ENCODE measurements at places on chromosomes 11 and 22.

GRCh38 chr11:25038131-25038530 lies 541.3 kb downstream of the LUZP2 start:
- no peak for DNase-seq

DNA sequence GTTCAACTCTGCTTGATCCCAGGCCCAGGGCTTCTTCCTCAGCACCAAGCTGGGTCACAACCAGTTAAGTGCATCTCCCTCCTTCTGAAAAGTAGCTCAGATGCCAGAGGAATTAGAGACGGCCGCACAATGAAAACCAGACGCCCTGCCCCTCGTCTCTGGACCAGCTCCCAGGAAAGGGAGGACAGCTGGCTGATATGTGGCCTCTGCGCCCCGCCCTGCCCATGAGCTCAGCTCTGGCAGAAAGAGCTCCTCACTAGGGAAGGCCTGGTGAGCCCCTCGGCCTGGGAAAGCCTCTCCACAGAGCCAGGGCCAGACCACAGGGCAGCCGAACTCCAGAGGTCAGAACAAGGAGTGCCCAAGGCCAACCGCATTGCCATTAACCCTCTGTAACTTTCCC lies 18.1 kb upstream of the SCGB1A1 start:
- no peak for DNase-seq

DNA sequence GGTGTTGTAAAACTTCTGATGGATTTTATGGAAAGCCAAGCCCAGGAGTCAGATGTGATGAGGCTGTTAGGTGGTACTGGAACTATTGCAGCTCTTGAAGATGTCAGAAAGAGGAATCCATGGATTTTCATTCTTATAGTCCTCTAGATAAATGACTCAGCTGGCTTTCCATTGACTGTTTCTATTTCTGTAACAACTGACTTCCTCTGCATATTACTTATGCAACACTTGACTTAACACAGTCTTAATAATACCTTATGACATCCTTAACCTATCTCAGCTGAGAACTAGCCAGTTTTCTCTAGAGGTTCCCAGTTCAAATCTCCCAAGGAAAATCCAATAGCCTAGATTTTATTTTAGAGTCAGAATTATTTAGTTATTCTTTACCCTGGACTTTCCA lies 263.8 kb downstream of the LUZP2 start:
- no peak for DNase-seq

DNA sequence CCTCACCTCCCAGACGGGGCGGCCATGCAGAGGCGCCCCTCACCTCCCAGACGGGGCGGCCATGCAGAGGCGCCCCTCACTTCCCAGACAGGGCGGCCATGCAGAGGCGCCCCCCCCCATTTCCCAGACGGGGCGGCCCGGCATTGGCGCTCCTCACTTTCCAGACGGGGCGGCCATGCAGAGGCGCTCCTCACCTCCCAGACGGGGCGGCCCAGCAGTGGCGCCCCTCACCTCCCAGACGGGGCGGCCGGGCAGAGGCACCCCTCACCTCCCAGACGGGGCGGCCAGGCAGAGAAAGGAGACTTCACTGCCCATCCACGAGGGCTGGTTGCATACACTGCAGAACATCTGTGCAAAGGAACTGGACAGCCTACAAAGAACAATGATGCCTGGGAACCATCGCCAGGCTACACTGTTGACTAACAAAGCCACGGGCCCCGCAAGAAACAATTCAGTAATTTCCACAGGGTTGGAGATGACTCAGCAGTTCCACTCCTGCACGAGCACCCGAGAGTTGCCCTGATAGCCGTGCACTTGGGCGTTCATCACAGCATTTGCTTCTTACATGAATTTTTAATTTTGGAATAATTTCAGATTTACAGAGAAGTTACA lies 58.7 kb downstream of the CTTN start:
- DNase-seq = no peak

DNA sequence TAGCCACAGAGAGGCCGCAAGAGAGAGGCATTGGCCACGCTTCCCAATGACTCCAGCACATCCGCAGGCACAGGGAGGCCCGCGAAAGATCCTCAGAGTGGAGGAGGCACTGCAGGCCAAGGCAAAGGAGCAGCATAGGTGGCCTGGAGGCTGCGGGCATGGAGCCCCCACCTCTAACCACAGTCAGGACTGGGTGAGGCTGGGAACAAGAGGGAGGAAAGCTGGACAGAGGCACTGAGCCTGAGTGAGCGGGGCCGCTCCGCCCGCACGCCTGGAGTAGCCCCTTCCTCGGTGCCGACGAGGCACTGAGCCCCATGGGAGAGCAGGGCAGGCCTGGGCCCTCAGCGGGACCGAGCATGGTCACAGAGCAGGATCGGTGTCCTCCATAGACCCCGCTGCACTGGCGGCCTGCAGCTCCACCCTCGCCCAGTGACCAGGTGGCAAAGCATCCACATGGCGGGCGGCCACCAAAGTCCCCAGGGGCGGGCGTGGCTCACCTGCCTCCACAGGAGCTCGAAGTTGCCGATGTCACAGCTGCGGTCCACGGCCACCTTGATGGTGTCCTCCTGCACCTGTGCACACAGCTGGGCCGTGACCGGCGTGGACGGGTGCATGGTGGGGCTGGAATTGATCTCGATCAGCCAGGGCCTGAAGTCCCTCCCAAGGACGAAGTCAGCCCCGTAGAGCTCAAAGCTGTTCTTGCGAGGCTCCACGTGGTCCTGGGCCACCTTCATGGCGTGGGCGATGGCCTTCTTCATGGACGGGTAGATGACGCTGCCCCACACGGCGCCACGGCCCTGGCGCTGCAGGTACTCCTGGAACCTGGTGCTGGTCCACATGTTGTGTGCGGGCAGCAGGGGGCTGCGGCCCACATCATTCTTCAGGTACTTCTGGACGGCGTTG lies 18.9 kb upstream of the IL17REL start:
- no peak for DNase-seq

DNA sequence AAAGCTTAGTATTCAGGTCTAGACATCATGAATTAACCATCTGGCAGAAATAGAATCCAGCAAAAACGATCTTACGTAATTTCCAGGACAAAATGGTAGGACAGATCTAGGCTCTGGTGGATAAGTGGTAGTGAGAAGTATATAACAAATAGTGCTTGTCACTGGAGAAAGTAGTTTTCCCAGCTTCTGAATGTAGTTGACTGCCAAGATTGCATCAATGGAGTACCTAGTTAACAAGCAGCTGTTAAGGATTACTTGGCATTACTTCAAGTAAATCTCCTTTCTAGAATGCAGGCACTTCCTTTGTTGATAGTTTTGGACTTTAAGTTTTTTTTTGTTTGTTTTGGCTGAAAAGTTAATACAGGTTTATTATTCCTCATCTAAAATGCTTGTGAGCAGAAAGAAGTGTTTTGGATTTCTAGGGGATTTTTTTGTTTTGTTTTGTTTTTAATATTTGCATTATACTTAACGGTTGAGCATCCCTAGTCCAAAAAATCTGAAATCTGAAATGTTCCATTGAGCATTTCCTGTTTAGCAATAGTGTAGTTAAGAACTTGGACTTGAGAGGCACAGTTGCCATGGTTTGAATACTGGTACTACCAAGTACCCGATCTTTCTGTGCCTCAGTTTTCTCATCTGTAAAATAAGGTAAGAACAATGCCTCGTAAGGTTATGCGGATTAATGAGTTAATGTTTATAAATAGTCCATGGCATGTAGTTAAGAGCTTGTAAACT lies 20.3 kb downstream of the FAM118B start:
- no peak for DNase-seq

- no peak for DNase-seq
Observed at GRCh38 chr11:133746663-133747306, 98.5 kb downstream of the SPATA19 start.

DNA sequence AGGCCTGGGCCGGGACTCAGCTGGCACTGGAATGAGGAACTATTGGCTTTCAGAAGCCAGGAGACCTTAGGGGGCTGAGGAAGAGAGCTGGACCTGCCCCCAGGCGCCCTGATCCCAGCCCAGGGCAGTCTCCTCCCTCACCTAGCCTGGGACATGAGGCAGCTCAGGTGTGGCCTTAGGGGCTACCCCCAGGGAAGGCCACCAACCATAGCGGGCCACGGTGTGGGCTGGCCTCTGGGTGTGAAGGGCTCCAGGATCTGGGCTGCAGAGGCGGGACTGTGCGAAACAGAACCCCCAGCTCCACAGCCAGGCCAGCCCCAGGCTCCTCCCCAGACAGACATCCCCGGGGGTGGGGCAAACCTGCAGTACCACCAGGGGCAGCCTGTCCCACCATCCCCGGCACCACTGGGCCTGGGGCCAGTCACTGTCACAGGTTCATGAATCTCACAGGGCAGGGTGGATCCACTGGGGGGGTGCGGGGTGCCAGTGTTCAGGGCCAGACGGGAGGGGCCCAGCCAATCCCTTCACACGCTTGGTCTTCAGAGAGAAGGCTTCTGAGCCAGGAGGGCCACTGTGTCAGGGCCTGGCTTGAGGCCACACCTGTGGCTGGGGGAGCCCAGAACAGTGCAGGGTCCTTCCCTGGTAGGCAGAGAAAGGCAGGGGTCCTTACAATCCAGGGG lies 3.5 kb downstream of the PLXNB2 start:
- peak; percentile 24 for DNase-seq

DNA sequence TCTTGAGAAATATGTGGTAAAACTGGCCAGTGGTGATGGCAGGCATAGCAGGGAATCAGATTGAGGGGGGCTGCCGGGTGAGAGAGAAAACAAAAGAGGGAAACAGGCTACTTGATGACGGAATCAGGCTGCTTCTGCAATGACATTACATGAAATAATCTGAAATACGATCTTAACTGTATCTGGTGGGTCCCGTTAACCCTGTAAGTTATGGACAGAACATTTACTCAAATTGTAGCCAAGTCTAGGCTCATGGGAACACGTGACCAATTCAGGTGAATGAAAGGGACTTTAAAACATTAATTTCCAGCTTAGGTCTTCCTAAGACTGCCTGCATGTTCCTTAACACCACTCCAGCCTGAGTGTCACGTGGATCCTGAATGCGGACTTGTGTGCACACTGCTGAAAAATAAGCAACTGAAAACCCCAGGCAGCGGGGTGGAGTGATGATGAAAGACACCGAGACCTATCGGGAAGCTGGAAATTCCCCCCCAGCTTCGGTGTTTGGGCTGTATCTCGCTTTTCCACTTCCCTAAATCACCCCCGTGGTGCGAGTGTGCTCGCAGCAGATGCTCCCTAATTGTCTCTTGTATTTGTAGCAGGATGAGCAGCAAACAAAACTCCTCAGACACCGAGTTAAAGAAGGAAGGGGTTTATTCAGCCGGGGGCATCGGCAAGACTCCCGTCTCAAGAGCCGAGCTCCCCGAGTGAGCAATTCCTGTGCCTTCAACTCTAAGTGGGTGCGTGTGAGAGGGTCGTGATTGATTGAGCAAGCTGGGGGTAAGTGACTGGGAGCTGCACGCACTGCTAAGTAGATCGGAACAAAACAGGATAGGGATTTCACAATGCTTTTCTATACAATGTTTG lies 145.0 kb upstream of the GRK3 start:
- DNase-seq = no peak

- DNase-seq = no peak
Observed at GRCh38 chr11:130197386-130198035, 37.9 kb downstream of the ST14 start.

GRCh38 chr22:43142880-43143562 lies at the start of gene MCAT:
TSS of gene MCAT (minus strand) at chr22:43143398. CDS start at chr22:43143348, 50 bp downstream.
- DNase-seq = peak; percentile 78

DNA sequence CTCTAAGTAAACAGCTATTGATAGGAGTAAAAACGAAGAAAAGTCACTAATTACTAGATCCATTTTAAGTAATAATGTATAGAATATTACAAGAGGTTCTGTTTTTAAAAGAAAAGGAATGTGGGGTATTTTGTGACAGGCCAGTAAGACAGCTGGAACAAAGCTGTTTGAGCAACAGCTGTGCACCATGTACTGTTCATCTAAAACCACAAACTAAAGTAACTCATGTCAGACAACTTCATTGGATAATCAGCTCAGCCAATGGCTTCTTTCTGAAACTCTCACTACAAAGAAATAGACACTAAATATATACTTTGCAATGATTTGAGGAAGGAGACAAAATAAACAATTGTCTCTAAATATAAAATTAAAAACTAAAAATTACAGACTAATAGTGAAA lies 16.1 kb downstream of the RRAS2 start:
- DNase-seq = no peak

DNA sequence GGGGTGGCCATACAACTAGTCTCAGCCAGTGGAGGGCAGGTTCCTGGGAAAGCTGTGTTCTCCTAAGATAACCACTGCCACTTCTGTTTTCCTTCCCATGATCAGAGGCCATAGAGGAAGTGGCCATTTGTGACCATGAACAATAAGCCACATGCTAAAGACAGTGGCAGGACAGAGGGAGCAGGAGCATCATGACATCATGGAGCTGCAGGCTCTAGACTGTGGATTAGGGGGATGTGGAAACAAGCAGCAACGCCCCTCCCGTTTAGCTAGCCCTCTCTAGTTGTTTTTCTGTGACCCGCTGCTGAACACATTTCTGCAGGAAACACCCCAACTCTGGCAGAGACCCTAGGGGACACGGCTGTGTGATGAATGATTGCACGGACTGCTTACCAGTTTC lies 195.0 kb upstream of the NECTIN1 start:
- DNase-seq = no peak

GRCh38 chr11:7512525-7513233 lies 1.1 kb upstream of the PPFIBP2 start:
- DNase-seq = no peak

DNA sequence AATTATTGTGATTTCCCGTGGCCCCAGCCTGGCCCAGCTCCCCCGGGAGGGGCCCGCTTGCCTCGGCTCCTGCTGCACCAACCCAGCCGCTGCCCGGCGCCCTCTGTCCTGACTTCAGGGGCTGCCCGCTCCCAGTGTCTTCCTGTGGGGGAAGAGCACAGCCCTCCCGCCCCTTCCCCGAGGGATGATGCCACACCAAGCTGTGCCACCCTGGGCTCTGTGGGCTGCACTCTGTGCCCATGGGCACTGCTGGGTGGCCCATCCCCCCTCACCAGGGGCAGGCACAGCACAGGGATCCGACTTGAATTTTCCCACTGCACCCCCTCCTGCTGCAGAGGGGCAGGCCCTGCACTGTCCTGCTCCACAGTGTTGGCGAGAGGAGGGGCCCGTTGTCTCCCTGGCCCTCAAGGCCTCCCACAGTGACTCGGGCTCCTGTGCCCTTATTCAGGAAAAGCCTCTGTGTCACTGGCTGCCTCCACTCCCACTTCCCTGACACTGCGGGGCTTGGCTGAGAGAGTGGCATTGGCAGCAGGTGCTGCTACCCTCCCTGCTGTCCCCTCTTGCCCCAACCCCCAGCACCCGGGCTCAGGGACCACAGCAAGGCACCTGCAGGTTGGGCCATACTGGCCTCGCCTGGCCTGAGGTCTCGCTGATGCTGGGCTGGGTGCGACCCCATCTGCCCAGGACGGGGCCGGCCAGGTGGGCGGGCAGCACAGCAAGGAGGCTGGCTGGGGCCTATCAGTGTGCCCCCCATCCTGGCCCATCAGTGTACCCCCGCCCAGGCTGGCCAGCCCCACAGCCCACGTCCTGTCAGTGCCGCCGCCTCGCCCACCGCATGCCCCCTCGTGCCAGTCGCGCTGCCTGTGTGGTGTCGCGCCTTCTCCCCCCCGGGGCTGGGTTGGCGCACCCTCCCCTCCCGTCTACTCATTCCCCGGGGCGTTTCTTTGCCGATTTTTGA lies 3.3 kb upstream of the ANKRD13D start:
- peak; percentile 47 for DNase-seq

GRCh38 chr22:25551396-25551795 lies 13.1 kb upstream of the GRK3 start:
- no peak for DNase-seq

All from CD4-positive, alpha-beta T cell treated with Interleukin-15 for 4 hours (primary cell).